ENCODE measurements at places on chromosomes 16 and 17. TPM values are rescaled to one million over a fixed set of nuclear protein-coding genes. Genes with fewer than 3 reads are reported as not detected.

DNA sequence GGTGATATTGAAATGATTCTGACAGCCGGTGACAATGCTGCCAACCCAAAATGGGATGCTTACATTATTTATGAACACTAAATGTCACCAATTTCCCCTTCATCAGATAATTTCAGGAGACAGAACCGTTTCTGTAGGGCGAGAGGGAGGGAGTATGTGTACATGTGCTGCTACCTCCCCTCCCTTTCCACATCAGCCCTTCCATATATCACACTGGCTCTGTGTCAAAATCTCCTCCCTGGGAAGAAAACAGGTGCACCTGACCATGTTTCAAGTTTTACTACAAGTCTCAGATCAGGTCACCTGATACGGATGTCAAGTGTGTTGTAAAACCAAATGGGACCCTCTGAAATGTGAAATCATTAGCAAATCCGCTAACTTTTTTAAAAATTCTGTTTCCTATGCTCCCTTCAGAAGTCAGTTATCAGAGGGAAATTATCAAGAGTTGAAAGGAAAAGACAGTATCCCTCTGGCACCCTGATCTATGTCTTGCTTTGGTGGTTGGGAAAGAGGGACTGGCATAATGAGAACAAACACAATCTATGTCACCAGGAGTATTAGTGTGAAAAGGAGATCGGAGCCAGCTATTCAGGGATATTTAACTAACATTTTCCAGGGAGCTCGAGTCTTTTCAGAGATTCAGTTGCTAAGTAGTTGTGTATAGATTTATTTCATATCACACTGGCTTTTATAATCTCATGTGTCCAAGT, 1002.3 kb upstream of the CDH8 start:
- DNase-seq: no peak

GRCh38 chr16:75292691-75293090, 41.3 kb upstream of the BCAR1 start:
- no peak for DNase-seq

DNA sequence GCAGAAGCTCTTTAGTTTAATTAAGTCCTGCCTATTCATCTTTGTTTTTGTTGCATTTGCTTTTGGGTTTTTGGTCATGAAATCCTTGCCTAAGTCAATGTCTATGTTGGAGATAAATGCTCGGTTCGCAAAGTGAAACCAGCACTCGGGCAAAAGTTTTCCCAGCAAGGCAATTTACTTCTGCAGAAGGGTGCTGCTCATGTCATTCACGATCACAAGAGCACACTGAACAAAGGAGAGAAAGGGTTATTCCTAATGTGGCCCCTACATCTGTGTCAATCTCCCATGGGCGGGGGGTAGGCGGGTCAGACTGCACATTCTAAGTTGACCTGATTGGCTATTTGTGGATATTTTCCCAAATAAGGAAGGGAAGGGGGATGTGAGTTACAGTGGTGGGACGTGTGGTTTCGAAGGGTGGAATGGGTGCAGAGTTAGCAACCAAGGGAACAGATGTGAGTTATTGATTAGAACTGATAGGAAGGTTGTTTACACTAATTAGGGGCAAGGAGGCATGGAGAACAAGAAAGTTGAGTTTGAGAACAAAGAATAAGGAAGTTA, 23.0 kb downstream of the ATF7IP2 start:
- no peak for DNase-seq

GRCh38 chr16:77009453-77009852, 181.5 kb upstream of the MON1B start:
- DNase-seq: no peak

DNA sequence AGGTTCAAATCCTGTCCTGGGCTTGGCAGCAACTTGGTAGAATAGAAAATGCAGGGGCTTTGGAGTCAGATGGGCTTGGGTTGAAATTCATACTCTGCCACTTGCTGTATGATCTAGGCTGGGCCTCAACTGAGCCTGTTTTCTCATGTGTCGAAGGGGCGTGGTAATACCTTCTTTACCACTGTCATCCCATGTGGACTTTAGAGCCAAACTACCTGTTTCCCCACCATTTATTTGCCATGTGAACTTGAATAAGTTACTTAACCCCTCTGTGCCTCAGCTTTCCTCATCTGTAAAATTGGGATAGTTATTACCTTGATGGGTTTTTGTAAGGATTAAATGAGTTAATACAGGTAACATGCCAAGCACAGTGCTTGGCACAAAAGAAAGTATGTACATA, 106.0 kb downstream of the COPRS start:
- no peak for DNase-seq

DNA sequence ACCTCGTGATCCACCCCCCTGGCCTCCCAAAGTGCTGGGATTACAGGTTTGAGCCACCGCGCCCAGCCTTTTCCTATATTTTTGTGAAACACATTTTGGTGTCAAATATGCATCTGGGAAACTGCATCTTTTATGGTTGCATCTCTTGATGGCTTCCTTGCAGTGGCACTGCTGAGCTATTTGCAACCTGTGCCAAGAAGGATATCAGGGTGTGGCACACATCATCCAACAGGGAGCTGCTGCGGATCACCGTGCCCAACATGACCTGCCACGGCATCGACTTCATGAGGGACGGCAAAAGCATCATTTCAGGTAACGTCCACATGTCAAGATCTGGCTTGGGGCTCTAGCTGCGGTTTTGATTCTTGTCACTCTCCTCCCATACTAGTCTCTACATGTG, 16.8 kb upstream of the USP43 start:
- DNase-seq: no peak

- DNase-seq: no peak
Observed at GRCh38 chr17:55068862-55069811, 100.6 kb downstream of the STXBP4 start.

The TLCD2 gene
- 0.07 TPM for total RNA-seq

The RUNDC3A gene
- total RNA-seq: 0.10 TPM

The AFMID gene
- 17.0 TPM for total RNA-seq

The MT4 gene
- not detected for total RNA-seq

The RAC3 gene
- 13.7 TPM for total RNA-seq

The PYCARD gene
- total RNA-seq: 68.0 TPM

Measured in activated CD4-positive, alpha-beta T cell treated with anti-CD3 and anti-CD28 coated beads, Interleukin-2, amount 10 ng/mL, durations not matched to agents 7 days and 5 days (primary cell).